Left cardiac atrium (tissue), 4 donors: ENCODE measurements at places on chromosomes 1 and 21.

GRCh38 chr21:16534408-16535101, 804.8 kb downstream of the USP25 start:
- DNase-seq: peak; percentile 78

GRCh38 chr1:40044110-40044509, 3.6 kb downstream of the CAP1 start:
- DNase-seq: no peak

GRCh38 chr1:41313661-41314131, 47.5 kb upstream of the FOXO6 start:
- DNase-seq: peak; percentile 40

DNA sequence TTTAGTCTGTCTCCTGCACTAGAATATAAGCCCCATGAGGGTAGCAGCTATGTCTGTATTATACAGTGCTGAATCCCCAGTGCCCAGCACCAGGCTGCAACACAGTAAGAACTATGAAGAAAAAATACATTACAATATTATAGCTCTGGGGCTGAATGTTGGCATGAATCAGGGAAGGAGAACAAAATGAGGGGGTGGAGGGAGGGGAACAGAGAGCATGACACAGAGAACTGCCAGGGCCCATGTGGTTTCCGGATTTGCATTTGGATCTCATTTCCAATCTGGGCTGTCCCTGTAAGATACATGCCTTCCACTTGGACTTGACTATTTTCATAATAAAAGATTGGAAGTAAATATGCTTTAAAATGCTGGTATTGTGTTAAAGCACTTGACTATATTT, 35.8 kb downstream of the C1orf198 start:
- DNase-seq: no peak

DNA sequence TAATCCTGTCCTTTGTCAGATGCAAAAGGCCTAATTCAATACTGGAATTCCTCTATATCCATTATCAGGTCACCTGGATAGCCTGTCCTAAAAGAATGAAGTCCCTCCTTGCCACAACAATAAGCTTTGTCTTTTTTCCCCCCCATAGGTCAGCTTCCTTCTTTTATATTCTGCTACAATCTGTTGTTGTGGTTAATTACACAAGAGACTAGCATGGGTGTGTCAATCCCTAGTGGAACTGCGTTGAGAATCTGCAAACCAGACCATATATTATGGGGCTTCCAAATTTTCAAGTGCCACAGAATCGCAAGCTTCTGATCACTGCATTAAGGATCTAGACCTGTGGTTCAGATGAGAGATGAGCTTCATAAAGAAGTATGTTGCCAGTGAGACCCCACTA, 349.6 kb downstream of the SMYD3 start:
- DNase-seq: no peak

GRCh38 chr1:19457607-19458006, 27.7 kb downstream of the CAPZB start:
- no peak for DNase-seq

DNA sequence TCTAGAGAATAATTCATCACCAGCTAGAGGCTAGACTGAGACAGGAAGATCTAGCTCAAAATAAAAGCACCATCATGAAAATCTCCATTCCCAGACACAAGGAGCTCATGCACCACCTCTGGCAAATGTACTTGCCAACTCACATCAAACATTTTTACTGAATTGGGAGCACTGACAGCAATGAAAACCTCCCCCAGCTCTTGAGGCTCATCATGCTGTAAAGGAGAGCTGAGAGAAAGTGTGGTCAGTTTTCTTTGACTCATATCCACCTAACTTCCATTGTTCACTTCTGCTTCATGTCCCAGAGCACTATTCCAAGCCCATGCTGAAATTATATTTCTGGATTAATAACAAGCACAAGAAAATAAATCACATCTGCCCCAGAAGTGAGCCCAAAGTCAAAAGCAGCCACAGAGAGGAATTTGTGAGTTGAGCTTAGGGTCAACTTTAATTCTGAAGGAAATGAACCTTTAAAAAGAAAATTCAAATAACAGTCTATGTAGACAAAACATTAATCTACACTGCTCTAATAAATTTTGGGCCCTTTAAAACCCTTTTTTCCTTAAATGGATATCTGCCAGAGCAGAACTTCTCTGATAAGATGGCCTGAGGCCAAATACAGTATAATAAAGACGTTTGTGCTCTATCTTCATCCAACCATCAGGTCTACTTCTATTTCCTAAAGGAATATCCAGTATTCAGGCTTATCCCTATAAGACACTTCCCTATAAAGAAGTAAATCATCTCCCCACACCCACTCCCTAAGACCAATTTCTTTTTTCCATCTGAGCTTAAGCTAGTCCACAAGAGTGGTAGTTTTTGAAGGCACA, 85.9 kb upstream of the ADAM30 start:
- DNase-seq: no peak

GRCh38 chr1:27133158-27133557, 21.8 kb downstream of the SLC9A1 start:
- no peak for DNase-seq

DNA sequence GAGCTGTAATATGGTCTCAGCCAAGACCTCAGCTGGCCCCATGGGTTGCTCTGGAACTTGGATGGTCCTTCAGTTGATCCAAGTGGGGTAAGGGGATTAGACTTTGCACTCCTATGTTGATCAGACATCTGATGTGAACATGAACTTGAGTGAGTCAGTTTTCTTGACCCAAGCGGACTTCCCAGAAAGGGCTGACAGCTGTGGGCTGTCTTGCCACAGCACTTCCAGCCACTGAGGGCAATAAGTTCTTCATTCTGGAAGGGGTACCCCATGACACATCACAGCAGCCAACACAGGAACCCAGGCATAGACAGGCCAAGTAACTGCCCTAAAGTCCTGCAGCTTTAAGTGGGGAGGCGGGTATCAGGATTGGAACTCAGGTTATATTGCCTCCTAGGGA, 93.9 kb upstream of the USP24 start:
- no peak for DNase-seq

- no peak for DNase-seq
These were observed 299.7 kb upstream of the KAZN start for GRCh38 chr1:14298806-14299205.

GRCh38 chr1:222818171-222818570, 3.3 kb downstream of the DISP1 start:
- no peak for DNase-seq

DNA sequence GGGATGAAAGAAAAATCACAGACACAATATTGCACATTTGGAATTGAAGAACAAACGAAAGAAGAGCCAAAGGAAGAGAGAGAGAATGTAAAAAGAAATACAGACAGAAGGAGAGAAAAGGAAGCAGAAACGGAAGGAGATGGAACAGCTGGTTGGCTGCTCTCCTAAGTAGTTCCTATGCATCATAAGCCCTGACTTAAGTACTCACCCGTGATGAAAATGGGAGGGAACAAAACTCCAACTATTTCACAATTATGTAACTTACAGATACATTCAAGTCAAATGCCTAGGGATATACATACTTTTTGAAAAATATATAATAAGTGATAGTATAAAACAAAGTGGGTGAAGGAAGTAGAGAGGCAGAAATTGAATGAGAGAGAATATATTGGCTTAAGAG, 88.5 kb downstream of the TTLL7 start:
- DNase-seq: no peak

- no peak for DNase-seq
These were observed 167.5 kb upstream of the DPYD start for GRCh38 chr1:98088381-98088780.

GRCh38 chr1:38872401-38873026, 634 bp downstream of the MYCBP start:
- DNase-seq: no peak

DNA sequence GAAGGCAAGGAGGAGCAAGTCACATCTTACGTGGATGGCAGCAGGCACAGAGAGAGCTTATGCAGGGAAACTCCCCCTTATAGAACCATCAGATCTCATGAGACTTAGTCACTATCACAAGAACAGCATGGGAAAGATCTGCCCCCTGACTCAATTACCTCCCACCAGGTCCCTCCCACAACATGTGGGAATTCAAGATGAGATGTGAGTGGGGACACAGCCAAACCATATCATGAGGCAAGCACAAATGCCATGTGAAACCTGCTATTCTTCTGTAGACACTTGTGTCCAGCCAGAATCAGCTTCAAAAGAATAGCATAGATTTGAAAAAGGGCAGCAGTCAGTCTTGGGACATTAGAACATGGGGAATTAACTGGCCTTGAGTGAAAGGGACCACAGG, 32.2 kb upstream of the UBE2U start:
- DNase-seq: no peak

DNA sequence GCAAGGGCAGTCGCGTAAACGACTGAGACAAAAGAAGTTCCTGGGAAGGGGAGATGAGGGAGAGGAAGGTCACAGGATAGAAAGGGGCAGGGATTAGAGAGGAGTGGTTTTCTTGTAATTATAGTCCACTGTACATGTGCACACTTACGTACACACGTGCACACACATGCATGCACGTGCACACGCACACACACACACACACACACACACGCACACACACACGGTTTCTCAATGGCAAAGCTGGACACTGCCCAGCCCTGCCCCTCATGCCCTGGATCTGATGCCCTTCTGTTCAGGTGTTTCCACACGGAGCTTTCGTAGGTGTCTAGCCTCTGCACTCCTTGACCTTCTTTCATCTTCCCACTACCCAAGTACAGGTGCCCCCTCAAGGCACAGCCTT, 3.9 kb downstream of the OR2B11 start:
- DNase-seq: no peak

- no peak for DNase-seq
These were observed 206.1 kb downstream of the TM2D1 start for GRCh38 chr1:61518670-61519400.

DNA sequence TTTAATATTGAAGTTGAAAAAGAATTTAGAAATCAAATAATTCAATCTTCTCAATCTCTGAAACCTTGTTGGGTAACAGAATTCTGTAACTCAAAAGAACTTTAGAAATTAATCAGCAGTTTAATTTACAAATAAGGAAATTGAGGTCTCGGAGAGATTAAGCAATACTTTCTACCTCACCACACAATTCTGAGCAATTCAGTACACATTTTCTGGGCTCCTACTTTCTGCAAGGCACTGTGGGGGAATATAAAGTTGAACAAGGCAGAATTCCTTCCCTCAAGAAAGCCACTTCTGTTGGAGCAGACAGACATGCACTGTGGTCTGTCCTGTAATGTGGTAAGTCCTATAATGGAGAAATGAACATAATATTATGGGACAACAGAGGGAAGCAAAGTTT, 47.7 kb downstream of the MEF2D start:
- no peak for DNase-seq

DNA sequence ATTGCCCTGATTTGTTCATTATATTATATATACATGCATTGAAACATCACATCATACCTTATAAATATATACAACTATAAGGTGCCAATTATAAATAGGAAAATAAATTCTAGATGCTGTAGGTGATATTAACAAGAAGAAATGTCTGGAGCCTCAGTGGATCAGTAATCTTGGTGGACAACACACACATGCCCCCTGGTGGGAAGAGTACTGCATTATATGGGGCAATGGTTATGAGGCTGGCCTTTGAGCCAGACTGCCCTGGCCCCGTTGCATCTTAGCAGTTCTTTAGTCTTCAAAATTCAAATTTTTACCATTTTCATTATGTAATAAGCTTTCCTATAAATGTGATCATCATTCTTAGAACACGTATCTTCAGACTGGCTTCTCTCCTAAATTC, 335.0 kb upstream of the GREM2 start:
- no peak for DNase-seq

- DNase-seq: no peak
These were observed 53.2 kb upstream of the SOD1 start for GRCh38 chr21:31606081-31606874.

DNA sequence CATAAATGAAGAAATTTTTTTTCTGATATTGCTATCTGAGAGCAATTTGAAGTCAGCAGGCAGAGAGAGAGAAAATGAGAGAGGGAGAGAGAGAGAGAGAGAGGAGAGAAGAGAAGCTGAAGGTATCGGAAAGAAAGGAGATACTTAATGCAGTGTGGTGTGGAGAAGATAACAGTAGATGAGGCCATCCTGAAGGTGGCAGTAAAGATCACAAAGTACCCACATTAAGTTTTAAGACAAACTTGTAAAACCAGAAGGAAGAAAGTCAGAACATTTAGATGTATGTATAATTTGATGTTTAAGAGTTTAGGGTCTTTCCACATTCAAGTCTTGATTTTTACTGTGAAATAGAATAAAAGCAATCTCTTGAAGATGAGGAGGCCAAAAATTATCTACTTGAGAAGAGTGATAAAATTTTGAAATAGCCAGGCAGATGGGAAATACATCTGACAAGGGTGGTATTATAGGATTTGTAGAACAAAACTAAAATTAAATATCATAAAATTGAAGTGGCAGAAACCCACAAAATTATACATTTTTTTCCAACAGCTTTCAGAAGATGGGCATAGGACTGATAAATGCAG, 1753.4 kb downstream of the MRPL39 start:
- DNase-seq: no peak

DNA sequence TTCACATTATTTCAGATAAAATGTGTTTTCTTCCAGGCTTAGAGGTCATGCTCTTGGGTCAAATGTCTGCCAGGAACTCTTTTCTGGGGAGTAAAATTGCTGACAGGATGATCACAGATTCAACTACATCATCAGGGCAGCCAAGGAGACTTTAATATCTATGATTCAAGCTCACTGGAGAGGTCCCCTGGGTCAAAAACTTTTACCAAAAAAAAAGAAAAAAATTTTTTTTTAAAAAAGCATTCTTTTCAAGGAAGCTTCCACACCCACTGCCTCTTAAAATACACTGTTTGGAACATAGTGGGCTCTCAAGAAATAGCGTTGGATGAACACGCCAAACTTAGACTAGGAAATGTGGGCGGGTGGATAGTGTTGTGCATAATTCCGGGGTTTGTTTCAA, 81.3 kb downstream of the TIAM1 start:
- DNase-seq: no peak

GRCh38 chr1:25064465-25065240, 134.6 kb upstream of the RUNX3 start:
- DNase-seq: peak; percentile 1

DNA sequence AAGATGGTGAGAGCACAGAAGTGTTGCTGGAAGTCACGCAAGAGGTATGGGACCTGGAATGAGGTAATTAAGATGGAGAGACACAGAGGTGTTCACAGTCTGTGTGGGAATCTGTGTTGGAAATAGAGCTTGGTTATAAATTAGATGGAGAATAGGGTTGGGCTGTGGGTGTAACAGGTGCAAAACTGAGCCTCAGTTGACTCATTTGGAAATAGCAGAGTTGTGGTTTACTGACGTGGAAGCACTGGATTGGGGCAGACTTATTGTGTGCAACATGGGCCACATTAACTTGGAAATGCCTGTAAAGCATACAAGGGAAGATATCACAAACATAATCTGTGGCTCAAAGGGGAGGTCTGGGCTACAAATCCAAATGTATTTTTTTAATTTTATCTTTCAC, 13.0 kb downstream of the CAMSAP2 start:
- DNase-seq: no peak

GRCh38 chr1:1037366-1038327, 17.7 kb downstream of the AGRN start:
- no peak for DNase-seq

GRCh38 chr1:95286479-95286878, 52.5 kb downstream of the RWDD3 start:
- no peak for DNase-seq
